Thyroid gland (tissue), 4 donors: ENCODE measurements at places on chromosomes 11 and 22. TPM values are rescaled to one million over a fixed set of nuclear protein-coding genes. Genes with fewer than 3 reads are reported as not detected.

Gene FXYD2
- 0.42 TPM for total RNA-seq

Gene LIPT2
- 14.5 TPM for total RNA-seq

Gene KRTAP5-2
- not detected for total RNA-seq

Gene STK33
- total RNA-seq = 29.3 TPM

Gene SLC22A6
- not detected for total RNA-seq

Gene LIN7C
- total RNA-seq = 72.8 TPM

Gene DDTL
- total RNA-seq = 1.7 TPM

Gene XKR3
- not detected for total RNA-seq

Gene GPR83
- total RNA-seq = 0.81 TPM

Gene ZNF215
- total RNA-seq = 1.7 TPM

Gene TRIM49
- not detected for total RNA-seq

Gene CNTF
- 1.6 TPM for total RNA-seq

Gene TESMIN
- 7.4 TPM for total RNA-seq

Gene DKK3
- 72.0 TPM for total RNA-seq

Gene ANGPTL5
- total RNA-seq = 0.63 TPM

Gene CDC42EP1
- total RNA-seq = 16.4 TPM

Gene KCNJ1
- total RNA-seq = not detected

Gene POU2AF2
- not detected for total RNA-seq

Gene GSTT2B
- 10.3 TPM for total RNA-seq

Gene DEUP1
- total RNA-seq = not detected

Gene TIGD3
- total RNA-seq = 0.34 TPM

Gene BEST1
- total RNA-seq = 0.67 TPM

Gene MYO7A
- 5.6 TPM for total RNA-seq

Gene LRRC56
- 2.6 TPM for total RNA-seq

Gene RBMXL2
- not detected for total RNA-seq

Gene BACE1
- 28.4 TPM for total RNA-seq

Gene MPZL3
- 13.6 TPM for total RNA-seq

Gene GNAZ
- 8.2 TPM for total RNA-seq

Gene SLC22A9
- total RNA-seq = not detected

Gene PGA4
- total RNA-seq = not detected

Gene NRIP3
- total RNA-seq = 0.83 TPM

Gene DUSP8
- total RNA-seq = 1.3 TPM

Gene SYT8
- not detected for total RNA-seq

Gene APOBEC3H
- total RNA-seq = not detected

Gene LSP1
- total RNA-seq = 26.1 TPM

Gene FAM180B
- 3.1 TPM for total RNA-seq

Gene AKIP1
- total RNA-seq = 26.1 TPM

Gene TMEM123
- 282 TPM for total RNA-seq

Gene GAL3ST1
- total RNA-seq = not detected

Gene KLHL35
- total RNA-seq = 3.6 TPM

Gene KCNJ4
- not detected for total RNA-seq

Gene ALX4
- total RNA-seq = not detected
